Aorta (tissue), 5 donors: ENCODE measurements at places on chromosomes 12 and 14. TPM values are rescaled to one million over a fixed set of nuclear protein-coding genes. Genes with fewer than 3 reads are reported as not detected.

The EVL gene
- 133 TPM for total RNA-seq

The PTHLH gene
- total RNA-seq: 4.5 TPM

The CLEC4C gene
- not detected for total RNA-seq

The KCNA5 gene
- total RNA-seq: 84.9 TPM

The LRRC43 gene
- not detected for total RNA-seq

The PLCZ1 gene
- not detected for total RNA-seq
